ENCODE measurements at places on chromosomes 3 and 15.

DNA sequence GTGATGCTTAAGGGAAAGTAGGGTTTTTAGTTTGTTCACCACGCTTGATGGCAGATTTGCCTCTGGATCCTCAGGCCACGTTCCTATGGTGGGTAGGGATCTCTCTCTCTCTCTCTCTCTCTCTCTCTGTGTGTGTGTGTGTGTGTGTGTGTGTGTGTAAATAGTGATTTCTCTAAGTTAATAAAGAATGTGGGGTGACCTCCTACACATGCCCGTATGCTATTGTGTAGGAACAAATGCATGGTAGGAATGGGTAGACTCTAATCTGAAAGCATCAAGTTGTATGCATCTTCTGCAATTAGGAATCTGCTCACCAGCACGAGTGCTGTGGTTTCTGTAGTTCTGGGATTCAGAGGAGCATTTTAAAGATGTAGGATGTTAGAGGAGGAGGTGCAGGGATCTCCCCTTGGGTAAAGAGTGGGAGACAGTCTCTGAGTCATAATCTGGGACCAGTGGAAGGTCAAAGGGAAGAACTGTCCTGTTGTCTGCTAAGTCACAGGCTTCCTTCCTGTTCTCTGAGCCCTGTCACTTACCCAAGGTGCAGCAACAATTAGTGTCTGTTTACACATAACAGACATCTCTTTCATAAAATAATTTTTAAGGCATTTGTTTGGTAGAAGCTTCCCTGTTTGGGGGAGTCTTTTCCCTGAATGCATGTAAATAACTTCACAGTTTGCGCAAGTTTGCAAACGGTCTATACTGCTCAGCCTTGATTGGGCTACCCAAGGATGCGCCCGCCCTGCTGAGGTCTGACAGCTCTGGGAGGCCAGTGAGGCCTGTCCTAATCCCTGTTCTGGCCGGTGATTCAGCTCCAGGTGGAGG is 139.8 kb downstream of the IGF1R start:
- no peak for DNase-seq

DNA sequence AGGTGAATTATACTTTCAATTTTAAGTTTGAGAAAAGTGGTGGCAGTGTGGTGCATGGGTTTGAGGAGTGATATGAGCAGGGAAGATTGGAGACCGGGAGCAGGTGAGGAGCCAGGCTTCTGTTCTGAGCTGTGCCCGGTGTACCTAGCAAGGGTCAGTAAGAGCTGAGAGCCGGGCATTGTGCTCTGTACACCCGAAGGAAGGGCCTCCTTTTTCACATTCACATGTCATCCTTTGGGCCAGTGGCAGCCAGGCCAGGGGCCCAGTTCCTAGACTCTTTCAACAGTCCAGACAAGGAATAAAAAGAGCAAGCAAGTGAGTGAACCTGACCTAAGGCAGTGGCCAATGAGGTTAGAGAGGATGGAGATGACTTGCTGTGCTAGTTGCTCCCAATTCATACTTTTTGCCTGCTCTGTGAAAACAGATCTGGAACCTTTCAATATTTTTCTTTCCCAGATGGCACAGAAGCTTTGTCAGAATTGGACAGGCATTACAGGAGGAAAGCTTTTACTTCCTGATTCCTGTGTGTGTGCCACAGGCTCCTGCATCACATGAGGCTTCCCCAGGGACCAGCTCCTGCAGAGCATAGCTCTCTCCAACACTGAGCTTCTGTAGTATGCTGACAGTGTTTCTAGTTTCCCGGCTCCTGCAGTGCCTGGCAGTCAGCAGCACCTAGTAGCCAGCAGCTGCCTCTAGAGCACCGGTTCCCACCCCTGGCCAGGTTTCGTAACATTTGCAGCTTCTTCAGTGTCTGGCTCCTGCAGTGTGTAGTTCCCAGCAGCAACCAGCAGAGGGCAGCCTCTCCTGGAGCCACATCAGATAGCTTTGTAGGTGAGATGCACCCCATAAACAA is 5.3 kb upstream of the TRA2B start:
- peak; percentile 79 for DNase-seq

- no peak for DNase-seq
Measured at GRCh38 chr3:47897954-47898353, 95.0 kb downstream of the DHX30 start.

- DNase-seq: no peak
Measured at GRCh38 chr15:83046558-83047127, 20.4 kb downstream of the BTBD1 start.

DNA sequence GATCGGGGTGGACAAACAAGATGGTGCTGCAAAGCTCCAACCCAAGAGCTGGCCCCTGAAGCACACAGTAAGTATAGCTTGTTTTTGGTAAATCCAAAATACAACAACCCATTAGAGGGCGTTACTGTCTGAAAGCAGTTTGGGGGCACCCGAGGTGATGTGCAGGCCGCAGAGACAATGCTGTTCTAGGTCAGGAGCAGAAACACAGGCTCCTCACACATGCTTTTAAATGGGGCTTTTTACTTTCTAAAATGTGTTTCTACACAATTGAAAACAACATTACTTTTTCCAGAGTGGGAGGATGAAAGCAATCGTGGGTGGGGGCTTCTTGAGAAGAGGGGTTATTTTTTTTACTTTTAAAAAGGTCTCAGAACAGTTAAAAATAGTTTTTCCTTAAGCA is 1029.3 kb upstream of the CFAP20DC start:
- peak; percentile 34 for DNase-seq

- no peak for DNase-seq
Measured at GRCh38 chr3:1191026-1191425, 98.2 kb downstream of the CNTN6 start.

DNA sequence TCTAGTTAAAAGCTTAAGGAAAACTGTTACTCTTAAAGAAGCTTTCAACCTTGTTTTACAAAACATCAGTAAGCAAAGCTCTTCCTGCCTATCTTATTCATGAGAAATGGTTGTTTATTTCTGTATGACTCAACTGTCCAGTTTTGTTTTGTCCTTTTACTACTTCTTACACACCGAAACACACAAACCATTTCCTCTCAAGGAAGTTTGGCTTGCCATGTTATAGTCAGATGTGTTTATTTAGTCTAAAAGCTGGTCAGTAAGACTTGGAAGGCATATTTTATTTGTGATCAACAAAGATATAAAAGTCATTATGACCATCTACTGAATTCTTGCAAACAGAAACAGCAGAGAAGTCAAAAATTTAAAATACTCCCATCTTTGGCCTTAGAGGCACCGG is 53.2 kb upstream of the RBSN start:
- DNase-seq: no peak

- DNase-seq: no peak
Measured at GRCh38 chr15:74843891-74844299, 939 bp upstream of the ULK3 start.

DNA sequence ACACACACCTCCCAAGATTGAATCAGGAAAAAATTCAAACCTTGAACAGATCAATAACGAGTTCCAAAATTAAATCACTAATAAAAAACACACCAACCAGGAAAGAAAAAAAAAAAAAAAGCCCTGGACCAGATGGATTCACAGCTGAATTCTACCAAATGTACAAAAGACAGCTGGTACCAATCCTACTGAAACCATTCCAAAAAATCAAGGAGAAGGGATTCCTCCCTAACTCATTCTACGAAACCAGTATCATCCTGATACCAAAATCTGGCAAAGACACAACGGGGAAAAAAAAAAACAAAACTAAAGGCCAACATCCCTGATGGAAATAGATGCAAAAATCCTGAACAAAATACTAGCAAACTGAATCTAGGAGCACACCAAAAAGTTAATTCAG is 54.4 kb upstream of the SLC12A8 start:
- DNase-seq: no peak

- no peak for DNase-seq
Measured at GRCh38 chr3:171375666-171376595, 84.3 kb downstream of the TNIK start.

- DNase-seq: no peak
Measured at GRCh38 chr3:93843981-93844380, 129.7 kb downstream of the PROS1 start.

DNA sequence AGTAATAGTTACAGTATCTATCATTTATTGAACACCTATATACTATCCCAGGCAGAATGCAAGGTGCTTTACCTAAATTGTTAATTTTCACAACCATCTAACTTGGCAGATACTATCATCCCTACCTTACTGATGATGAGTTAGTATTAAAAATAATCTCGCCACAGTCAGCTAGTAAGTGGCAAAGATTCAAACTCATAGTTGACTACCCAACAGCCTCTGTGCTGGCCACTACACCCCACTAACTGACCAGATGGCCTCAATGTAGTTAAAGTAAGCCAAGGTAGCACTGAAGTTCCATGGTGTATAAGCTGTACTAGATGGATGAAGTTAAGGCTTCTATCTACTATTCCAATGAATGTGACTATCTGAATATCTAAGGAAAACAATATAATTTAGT is 44.8 kb downstream of the PEAK1 start:
- no peak for DNase-seq

GRCh38 chr15:58980351-58980939 is 7.0 kb upstream of the RNF111 start:
- DNase-seq: no peak

DNA sequence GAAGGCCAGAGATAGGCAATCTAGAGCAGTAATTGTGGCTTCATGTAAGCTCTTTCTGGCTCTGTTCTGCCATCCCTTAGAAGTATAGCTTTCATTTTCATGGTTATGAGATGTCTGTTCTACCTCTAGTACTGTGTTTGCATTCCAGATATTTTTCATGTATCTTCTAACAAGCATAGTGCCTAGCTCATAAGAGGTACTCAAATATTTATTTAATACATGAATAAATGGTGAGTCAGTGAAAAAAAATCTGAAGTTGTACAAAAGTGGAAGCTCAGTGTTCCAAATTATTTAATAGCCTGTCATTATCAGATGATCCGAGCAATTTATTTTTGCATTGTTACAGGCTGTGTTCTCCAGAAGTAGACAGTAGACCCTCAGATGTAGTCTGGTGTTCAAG is 64.3 kb downstream of the OXSM start:
- DNase-seq: no peak

DNA sequence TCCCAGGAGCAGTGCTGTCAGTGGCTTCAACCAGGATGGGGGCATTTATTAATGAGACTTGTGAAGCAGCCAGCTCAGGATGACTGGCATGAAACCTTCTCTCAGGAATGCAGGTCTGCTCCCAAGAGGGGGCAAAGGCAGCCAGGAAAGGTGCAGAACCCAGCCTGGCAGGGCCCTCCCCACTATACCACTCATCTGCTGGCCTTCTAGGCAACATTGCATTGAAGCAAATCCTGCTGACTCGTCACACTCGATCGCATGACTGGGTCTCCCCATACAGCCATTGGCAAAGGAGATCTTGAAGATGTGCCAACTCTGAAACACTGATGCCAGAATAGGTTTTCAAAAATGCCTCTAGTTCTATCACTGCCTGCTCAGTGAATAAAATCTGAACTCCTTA is 65.7 kb upstream of the CMTM7 start:
- no peak for DNase-seq

DNA sequence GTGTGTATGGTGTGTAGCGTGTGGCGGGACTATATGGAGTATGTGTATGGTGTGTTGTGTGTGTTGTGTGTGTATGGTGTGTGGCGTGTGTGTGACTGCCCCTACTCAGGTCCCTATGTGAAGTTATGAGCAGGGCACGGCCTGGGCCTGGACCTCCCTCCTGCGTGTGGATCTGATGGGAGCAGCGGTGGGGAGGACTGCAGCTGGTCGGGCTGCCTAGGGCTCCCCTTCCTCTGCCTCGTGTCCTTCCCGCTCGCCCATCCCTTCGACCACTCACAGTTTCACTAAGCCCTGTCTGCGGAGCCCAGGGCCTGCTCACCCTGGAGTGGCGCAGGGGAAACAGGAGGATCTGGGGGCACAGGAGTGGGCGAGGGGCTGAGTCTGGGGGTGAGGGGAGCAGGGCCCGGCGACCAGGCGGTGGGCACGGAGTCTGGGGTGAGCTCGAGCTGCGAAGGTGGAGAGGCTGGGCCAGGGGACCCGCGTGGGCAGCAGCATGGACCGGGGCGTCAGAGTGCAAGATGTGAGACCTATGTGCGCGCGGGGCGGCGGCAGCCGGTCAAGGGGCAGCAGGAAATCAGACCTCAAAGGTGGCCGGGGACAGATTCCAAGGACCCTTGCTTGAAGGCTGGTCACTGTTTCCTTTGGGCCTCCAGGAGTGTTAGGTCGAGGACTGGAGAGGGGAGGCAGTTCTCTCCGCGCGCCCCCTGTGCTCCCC is 26.6 kb downstream of the GABRA5 start:
- DNase-seq: no peak

- DNase-seq: no peak
Measured at GRCh38 chr3:36524560-36524959, 144.3 kb downstream of the STAC start.

DNA sequence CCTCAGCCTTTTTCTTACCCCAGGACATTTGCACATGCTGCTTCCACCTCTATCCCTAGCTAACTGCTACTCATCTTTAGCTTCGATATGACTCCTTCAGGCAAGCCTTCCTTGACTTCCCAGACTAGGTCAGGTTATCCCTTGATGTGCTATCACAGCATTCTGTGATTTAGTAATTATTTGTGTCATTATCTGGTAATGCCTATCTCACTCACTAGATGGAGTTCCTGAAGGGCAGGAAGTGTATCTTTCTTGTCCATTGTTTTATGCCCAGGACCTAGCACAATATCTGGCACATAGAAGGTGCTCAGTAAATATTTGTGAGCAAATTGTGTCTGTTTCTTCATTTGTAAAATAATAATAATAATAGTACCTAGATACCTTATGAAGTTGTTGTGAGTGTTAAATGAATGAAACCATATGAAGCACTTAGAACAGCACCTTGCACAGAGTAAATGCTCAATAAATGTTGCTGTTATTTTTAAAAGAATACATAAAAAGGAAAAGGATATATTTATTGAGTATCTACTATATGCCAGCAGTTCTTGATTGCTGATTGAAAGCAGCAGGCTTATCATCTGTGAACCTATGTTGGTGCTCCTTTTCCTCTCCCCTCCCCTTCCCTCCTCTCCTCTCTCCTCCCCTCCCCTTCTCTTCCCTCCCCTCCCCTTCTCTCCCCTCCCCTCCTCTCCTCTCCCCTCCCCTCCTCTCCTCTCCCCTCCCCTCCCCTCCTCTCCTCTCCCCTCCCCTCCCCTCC is 31.5 kb downstream of the SQOR start:
- DNase-seq: no peak

DNA sequence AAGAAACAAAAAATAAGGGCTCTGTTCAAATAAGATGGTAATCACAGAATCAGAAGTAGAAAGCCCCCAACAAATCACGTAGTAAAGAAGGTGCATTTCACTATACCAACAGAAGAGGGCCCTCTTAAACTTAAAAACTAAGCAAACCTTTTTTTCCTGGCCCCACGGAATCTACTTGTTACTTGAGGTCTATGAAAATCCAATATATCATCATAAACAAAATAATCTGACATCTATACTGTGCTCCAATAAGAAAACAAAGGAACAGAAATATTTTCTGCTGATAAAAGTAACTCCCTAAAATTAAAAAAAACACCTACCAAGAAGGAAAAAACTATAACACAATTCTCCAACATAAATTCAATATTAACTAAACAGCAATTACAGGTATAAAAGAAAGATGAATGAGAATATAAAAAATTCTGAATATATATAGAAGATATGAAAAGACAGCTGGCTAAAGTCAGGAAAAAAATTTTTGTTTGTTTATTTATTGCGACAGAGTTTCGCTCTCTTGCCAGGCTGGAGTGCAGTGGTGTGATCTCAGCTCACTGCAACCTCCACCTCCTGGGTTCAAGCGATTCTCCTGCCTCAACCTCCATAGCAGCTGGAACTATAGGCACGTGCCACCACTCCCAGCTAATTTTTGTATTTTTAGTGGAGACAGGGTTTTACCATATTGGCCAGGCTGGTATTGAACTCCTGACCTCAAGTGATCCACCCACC is 81.8 kb downstream of the CLASP2 start:
- DNase-seq: no peak

- DNase-seq: no peak
Measured at GRCh38 chr3:107981471-107982111, 109.2 kb downstream of the CD47 start.

Measured in activated CD4-positive, alpha-beta T cell treated with anti-CD3 and anti-CD28 coated beads, Interleukin-2, amount 50 U/mL, for 4 hours (primary cell).